Activated naive CD4-positive, alpha-beta T cell treated with anti-CD3 and anti-CD28 coated beads, Interleukin-2, amount 50 U/mL, for 16 hours (primary cell): ENCODE measurements at places on chromosomes 5 and 9.

GRCh38 chr5:90399251-90399650, 10.3 kb downstream of the CETN3 start:
- no peak for DNase-seq

- DNase-seq, result no peak
These were observed 8.4 kb upstream of the PAX5 start for GRCh38 chr9:37042421-37042820.

GRCh38 chr9:100099722-100100042, 639 bp downstream of the INVS start:
- no peak for DNase-seq

- DNase-seq, result no peak
These were observed 197.9 kb upstream of the NR3C1 start for GRCh38 chr5:143601357-143601756.
